K562 (cell line): ENCODE measurements at places on chromosomes 11 and 22. TPM values are rescaled to one million over a fixed set of nuclear protein-coding genes. Genes with fewer than 3 reads are reported as not detected.

DNA sequence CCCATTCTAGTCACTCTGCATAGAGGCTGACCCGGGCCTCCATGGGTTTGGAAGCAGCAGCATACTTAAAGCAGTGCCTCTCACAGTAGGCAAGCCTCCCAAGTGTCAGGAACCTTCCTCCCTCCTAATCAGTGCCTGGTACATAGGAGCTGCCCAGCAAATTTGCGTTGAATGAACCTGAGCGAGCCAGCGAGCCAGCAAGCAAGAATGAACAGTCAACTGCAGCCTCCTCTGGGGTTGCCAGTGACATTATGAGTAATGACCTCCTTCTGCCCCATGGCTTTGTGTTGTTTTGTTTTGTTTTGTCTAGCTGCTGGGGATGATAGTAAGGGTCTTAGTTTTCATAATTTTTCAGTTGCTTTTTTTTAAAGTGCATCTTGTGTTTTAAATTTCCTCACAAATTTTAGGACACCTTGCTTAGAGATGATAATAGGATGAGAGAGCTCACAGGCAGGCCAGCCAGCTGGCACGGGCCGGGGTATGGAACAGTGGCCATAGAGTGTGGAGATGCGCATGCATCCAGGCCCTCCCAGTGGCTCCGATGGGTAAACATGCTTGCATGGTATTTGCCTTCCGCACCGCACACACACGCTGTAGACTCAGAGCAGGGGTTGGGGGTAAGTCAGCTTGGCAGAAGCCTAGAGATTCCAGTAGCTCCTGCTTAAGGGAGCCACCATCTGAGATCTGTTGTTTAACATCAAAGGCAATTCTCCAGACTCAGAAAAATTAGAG is 36.1 kb downstream of the TTC12 start:
- no peaks in the 10 kb centered on the region for H3K4me1 ChIP-seq
- no peak overlapping the region for H3K4me3 ChIP-seq
- no peaks in the 10 kb centered on the region for H3K36me3 ChIP-seq
- DNase-seq = no peak
- no peak overlapping the region for H3K27ac ChIP-seq
- no peaks in the 10 kb centered on the region for H3K27me3 ChIP-seq

- no peak for DNase-seq
- H3K4me3 ChIP-seq = no peak overlapping the region
- no peak overlapping the region for H3K27ac ChIP-seq
- peaks cover 35% of the 10 kb centered on the region for H3K27me3 ChIP-seq
These were observed 215.2 kb upstream of the NCAM1 start for GRCh38 chr11:112745973-112746372.

SPDYC gene
- 15.1 and 15.9 TPM in 2 replicates for total RNA-seq

IL18 gene
- 3.5 and 6.0 TPM in 2 replicates for total RNA-seq
